ENCODE measurements at places on chromosomes 2 and 18.

DNA sequence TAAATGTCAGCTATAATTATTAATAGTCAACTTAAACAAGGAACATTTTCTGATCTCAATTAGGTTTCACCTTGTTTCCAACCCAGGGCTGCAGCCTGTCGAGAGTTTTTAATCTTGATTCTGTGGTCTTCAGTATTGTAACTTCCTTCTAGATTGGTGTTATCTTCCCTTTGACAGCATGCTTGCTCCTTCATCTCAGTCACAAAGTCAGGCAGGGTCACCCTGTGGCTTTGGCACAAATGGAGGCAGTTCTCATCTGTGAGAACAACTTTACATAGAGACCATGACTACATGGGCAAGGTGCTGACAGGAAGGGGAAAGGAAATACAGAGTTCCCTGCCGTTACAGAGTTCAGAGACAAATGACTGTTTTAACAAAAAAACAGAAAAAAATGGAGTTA is 50.5 kb downstream of the HNRNPLL start:
- no peak for DNase-seq

DNA sequence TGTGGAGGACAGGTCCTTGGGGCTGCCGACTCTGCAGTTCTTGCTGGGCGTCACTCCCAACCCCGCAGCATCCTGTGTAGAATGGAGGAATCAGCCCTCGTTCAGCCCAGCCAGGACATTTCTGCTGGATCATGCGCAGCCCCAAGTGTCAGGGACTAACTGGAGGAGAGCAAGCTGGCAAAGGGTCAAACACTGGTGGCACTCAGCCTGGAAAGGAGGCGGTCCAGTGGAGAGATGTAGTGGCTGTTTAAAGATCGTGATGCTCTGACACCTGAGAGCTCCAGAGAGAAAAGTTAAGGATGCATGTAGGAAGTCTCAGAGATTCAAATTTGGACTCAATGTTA is 63.6 kb upstream of the SH3RF3 start:
- no peak for DNase-seq

DNA sequence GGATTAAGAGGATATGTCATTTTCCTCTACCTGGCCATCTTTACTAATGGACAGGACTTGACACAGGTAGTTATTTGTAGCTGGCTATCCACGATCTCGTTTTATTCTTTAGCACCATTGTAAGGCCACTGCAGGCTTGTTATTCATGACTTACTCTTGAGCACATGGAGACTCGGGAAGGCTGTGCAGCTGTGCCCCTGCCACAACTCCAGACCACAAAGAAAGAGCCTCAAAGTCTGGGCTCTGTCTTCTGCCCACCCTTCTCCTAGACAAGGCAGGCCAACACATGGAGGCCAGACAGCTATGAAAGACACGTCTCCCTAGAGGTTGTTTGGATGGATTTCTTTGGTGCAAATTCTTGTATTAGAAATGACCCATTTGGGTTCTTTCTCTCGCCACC is 133.8 kb downstream of the NAPG start:
- DNase-seq: no peak

- DNase-seq: no peak
Observed at GRCh38 chr18:22731398-22731797, 201.7 kb upstream of the RBBP8 start.

DNA sequence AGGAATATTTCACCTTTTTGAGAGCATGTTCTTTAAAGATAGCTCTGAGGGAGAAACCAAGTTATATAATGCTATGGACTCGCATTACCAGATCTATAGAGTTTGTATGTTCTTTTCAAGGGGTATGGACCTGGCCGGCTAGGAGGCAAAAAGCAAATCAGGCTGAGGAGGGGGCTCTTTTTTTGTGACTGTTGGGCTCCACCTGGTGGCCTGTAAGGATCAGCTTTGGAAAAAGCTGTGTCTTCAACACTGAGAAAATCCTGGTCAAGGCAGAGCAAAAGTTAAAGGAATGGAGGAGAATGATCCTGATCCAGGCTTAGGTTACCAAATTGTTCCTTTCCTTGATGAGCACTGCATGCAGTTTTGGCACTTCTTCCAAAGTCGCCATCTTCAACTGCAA is 180.5 kb downstream of the DIS3L2 start:
- DNase-seq: no peak

DNA sequence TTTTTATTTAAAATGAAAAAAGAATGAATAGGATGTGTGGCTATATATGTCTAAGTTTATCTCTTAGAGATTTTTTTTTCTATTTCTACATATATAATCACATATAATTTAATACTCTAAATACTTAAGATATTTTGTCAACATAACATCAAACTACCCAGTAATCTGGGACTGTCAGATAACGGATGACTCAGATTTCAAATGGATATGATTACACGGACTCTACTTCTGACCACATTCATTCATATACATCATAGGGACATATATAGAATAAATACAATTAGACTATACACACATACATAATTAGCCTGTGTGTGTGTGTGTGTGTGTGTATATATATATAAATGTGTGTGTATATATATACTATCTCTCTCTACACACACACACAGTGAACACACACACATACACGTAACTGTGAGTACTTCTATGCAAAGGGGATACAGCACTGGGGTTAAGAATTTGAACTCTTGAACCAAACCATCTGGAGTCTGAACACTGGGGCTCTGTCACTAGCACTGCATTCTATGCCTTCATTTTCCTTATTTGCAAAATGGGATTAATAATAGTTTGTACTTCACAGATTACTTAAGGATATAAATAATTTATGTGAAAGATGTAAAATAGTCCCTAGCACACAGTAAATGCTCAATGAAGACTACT is 59.5 kb downstream of the CHN1 start:
- DNase-seq: no peak

DNA sequence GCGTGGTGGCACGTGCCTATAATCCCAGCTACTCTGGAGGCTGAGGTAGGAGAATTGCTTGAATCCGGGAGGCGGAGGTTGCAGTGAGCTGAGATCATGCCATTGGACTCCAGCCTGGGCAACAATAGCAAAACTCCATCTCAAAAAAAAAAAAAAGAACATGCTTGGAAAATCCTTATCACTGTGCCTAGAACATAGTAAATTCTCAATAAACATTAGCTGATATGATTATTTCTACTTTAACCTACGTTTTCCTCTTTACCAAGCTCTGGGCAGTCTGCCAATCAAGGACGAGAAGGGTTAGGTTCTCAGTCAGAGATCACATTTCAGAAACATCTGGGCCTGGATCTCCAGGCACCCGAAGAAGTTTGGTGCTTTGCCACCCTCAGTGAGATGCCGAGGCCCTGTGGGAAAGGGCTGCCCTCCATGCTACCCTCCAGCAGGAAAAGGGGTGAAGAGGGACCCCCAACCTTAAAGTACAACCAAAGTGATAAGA is 107.7 kb downstream of the BCL11A start:
- DNase-seq: no peak

- no peak for DNase-seq
Observed at GRCh38 chr2:212766921-212767320, 228.3 kb upstream of the ERBB4 start.

DNA sequence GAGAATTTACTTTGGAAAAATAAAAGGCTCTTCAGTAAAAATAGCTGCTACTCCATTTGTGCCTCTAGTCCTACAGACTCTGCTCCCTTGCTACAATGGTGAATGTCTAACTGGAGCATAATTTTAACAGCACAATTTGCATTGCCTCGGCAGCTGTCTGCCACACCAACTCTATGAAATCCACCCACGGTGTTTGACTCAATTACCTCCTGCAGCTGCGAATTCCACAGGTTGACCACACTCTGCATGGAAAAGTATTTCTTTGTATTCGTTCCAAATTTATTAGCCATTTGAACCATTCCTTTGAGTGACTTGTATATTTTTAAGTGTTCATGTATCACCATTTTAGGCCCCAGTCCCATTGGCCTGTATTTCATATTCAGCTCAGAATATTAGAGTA is 182.1 kb upstream of the CCDC68 start:
- no peak for DNase-seq

- no peak for DNase-seq
Observed at GRCh38 chr2:84891355-84892010, 10.6 kb upstream of the TRABD2A start.

- no peak for DNase-seq
Observed at GRCh38 chr2:20662308-20662937, 4.5 kb upstream of the GDF7 start.

- peak; percentile 79 for DNase-seq
Observed at GRCh38 chr2:60551240-60552077, 2.0 kb downstream of the BCL11A start.

DNA sequence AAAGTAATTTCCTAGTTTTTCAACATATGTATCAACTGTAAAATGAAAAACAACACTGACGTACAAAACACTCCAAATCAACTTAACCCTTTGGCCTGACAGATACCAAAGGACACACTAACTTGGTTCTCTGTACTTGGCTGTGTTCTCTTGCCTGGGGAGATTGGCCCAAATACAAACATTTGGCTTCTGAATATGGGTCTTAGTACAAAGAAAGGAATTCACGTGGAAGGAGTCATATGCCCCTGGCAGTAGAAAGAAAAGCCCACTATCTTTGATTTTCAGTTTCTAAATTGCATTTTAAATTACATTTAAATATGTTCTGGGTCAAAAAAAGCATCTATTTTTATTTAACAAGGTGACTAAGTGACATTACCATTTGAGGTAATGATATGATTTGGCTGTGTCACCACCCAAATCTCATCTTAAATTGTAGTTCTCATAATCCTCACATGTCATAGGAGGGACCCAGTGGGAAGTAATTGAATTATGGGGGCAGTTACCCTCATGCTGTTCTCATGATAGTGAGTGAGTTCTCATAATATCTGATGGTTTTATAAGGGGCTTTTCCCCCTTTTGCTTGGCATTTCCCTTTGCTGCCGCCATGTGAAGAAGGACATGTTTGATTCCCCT is 153.6 kb upstream of the CCDC195 start:
- DNase-seq: no peak

DNA sequence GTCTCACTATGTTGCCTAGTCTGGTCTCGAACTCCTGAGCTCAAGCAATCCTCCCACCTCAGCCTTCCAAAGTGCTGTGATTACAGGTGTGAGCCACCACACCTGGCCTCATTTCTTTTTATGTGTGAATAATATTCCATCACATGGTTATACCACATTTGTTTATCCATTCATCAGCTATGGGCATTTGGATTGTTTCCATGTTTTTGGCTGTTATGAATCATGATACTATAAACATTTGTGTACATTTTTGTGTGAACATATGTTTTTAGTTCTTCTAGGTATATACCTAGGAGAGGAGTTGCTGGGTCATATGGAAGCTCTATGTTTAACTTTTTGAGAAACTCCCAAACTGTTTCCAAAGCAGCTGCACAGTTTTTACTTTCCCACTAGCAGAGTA is 24.4 kb downstream of the PKP4 start:
- DNase-seq: no peak

DNA sequence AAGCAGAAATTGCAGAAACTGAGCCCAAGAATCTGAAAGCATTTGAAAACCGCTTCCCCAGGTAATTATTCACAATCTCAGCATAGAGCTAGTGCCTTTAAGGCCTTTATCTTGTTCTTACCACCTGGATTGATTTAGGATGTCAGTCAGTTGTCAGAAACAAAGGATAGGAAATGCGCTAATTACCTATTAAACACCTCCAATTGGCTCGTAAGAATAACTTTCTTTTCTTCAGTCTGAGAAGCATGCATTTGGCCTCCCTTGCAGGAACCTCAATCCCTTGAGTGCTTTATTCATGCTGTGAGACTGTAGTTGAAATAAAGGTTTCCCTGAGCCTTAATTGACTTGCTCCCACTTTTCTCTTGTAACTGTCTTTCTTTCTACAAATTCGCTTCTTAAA is 400.3 kb upstream of the LRATD1 start:
- DNase-seq: no peak

DNA sequence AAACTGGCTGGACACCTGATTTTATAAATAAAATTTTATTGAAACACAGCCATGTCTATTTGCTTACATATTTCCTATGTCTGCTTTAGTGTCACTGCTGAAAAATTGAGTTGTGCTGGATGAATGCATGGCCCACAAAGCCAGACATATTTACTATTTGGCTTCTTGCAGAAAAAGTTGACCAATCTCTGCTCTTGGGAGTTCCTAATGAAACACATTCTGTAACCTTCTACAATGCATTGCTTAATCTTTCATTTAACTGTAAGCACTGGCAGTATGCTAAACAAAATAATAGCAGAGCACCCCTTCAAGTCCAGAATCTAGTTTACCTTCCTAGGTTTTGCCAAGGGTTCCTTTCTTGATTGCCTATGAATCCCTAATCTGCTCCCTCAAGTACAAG is 17.7 kb upstream of the SERPINB7 start:
- no peak for DNase-seq

GRCh38 chr2:176002688-176003210 is 682 bp upstream of the LNPK start:
- no peak for DNase-seq

- DNase-seq: no peak
Observed at GRCh38 chr2:150012986-150013385, 425.4 kb upstream of the MMADHC start.

- no peak for DNase-seq
Observed at GRCh38 chr2:25561136-25561850, 112.1 kb downstream of the DTNB start.

- no peak for DNase-seq
Observed at GRCh38 chr2:167492486-167492885, 604.2 kb downstream of the XIRP2 start.

GRCh38 chr2:170022692-170023091 is 155.3 kb upstream of the MYO3B start:
- no peak for DNase-seq

DNA sequence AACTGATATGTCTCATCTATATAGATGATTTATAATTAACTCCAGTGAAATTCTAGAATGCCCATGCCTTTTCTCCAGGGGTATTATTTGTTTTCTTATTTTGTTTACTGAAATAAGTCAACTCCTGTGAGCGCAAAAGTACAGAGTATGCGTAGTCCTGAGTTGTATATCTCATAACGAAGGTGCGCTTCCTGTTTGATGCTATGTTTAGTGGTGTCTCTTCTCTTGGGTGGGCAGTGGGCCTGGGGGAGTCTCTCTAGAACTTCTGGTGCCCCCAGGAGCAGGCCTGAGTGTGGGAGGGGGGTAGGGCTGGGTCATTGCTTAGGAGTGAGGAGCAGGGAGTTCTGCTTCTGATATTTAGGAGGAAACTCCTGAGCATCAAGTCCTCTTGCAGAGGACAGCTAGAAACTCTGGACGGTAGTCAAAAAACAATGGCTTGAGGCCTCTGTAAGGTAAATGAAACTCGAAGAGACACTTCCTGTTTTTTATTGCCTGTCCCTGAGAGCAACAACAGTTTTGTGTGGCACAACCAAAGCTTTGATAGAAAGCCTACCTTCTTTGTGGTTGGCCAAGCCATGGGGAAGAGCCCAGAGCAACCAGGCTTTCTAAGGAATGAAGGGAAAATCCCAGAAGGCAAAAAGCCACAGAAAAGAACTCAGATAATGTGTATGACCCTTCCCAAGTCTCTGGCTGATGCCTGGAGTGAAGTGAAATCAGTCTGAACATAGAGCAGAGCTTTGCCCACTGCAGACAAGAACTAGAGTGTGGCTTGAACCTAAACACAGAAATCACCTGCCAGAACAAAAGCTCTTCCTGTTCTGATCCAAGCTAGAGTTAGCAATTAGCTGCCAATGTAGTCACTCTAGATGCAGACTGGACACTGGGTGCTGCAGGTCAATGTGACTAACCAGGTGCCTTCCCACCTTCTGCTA is 8.5 kb upstream of the SP140L start:
- no peak for DNase-seq

GRCh38 chr2:12262681-12263436 is 453.9 kb upstream of the TRIB2 start:
- no peak for DNase-seq

GRCh38 chr2:181264441-181264840 is 192.7 kb upstream of the ITGA4 start:
- DNase-seq: no peak
